NB4 (cell line): ENCODE measurements at places on chromosomes 5 and 9.

GRCh38 chr9:6686396-6686795 is 40.9 kb upstream of the GLDC start:
- DNase-seq: peak; percentile 67

GRCh38 chr9:120807607-120808379 is 14.6 kb upstream of the FBXW2 start:
- DNase-seq: no peak

- DNase-seq: no peak
Observed at GRCh38 chr5:133749331-133749985, 137.1 kb upstream of the FSTL4 start.

GRCh38 chr5:54655266-54655665 is 137.7 kb downstream of the SNX18 start:
- DNase-seq: no peak

DNA sequence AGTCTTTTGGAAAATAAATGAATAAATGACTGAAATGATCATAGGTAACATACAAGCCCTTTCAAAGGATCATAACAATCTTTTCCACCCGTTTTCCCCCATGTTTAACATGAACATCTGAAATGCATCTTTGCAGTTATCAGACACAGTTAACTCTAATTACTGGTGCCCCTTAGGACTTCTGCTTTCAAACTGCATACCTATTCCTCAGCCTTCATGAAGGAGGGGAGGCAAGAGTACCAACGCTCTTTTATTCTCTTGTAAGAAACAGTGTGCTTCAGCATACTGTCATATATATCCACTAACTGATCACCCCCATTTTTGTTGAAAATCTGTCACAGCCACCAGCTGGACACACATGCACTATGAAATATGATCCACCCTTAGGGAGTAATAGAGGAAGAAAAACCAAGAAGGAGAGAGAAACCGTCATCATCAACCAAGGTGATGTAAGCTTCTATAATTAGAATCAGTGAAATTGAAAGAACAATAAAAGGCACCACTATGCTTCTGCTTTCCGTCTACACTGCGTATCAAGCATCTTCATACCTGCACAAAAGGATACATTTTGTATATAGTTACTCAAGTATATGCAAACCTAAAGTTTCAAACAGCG is 98.7 kb downstream of the RAPGEF6 start:
- peak; percentile 72 for DNase-seq

DNA sequence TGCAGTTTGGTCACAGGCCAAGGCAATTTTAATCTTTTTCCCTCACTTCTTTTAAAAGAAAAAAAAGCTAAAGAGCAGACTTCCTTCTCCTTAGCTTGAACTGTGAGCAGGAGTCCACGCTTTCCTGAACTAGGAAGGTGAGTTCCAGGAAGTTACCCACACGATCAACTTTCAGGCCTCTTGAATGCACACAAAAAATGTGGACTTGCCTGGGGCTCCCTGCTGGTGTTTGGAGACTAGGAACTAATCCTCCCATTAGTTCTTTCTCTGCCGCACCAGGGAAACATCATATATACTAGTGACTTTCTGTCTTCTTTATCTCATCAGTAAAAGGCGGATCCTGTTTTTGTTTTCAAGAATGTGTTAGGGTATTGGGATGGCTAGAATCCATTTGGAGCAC is 240.0 kb downstream of the GOLPH3 start:
- DNase-seq: no peak

DNA sequence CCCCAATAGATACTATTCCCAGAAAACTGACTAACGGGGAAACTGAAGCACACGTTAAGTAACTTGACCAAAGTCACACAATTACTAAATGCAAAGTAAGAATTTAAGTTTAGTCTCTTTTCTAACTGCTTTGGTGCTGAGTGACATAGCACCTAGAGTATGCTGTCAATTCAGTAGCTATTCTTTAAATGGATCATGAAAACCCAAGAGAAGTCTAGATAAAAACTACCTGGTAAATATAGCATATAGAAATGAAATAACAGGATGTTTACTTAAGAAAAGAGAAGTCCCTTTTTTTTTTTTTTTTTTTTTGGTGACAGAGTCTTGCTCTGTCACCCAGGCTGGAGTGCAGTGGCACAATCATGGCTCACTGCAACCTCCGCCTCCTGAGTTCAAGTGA is 129.2 kb downstream of the PDE4D start:
- no peak for DNase-seq

- DNase-seq: peak; percentile 33
Observed at GRCh38 chr9:95273369-95274022, 44.0 kb downstream of the FANCC start.

- DNase-seq: no peak
Observed at GRCh38 chr5:78550891-78551290, 97.7 kb downstream of the LHFPL2 start.

DNA sequence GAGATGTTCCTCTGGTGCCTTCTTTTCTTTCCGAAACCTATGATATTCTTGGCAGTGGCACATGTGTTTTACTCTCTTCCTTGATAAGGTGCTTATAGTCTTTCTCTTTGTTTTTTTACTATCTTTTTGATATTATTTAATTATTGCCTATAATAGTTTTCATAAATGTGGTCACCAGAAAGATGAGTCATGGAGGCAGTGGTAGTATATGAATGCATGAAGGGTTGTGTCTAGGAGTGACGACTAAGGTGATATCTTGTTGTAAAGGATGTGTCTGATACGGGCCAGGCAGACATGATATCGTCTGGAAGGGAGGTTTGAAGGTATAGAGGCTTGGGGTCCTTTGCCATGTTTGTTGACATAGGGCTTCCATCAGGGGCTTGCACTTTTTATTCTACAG is 36.8 kb downstream of the SLC44A1 start:
- no peak for DNase-seq

- DNase-seq: no peak
Observed at GRCh38 chr5:144102361-144102760, 68.1 kb downstream of the YIPF5 start.

DNA sequence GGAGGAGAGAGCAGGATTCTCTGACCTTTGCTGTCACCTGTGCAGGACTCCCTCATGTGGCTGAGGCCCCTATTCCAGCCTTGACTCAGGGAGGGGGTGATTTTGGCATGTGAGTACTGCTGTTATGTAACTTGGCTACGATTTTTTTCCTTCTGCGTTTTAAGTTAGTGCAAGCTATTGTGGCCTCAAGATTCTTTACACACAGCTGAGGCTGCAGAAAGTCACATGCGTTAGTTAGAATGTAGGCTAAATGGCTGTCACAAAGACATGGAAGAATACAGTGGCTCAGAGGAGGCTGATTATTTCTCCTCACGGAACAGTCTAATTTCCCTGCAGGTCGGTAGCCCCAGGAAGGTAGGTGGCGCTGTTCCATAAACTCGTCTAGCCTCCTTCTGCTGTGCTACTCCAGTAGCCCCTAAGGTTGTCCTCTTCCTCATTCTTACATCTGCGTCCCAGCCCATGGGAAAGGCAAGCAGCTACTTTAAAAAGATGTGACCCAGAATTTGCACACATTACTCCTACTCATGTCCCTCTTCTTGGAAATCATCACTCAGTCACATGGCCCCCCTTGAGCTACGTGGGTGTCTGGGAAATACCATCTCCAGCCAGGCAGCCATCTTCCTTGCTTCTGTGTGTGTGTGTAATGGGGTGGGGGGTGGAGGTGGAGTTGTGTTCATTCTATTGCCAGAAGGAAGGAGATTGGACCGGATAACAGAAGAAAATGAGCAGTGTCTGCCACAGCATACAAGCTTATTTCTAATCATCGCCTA is 486.6 kb downstream of the CCDC171 start:
- DNase-seq: peak; percentile 85

GRCh38 chr5:13932011-13932410 is 12.5 kb downstream of the DNAH5 start:
- DNase-seq: no peak

- DNase-seq: peak; percentile 67
Observed at GRCh38 chr5:5141625-5142525, 1.7 kb downstream of the ADAMTS16 start.

DNA sequence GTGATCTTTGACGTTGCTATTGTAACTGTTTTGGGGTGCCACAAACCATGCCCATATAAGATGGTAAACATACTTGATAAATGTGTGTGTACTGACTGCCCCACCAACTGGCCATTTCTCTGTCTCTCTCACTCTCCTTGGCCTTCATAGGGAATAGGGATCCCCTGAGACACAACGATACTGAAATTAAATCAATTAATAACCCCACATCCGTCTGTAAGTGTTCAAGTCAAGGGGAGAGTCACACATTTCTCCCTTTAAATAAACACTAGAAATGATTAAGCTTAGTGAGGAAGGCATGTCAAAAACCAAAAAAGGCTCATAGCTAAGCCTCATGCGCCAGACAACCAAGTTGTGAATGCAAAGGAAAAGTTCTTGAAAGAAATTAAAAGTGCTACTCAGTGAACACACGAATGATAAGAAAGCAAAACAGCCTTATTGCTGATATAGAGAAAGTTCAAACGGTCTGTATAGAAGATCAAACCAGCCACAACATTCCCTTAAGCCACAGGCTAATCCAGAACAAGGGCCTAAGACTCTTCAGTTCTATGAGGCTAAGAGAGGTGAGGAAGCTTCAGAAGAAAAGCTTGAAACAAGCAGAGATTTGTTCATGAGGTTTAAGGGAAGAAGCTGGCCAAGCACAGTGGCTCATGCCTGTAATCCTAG is 111.1 kb downstream of the UGCG start:
- no peak for DNase-seq

DNA sequence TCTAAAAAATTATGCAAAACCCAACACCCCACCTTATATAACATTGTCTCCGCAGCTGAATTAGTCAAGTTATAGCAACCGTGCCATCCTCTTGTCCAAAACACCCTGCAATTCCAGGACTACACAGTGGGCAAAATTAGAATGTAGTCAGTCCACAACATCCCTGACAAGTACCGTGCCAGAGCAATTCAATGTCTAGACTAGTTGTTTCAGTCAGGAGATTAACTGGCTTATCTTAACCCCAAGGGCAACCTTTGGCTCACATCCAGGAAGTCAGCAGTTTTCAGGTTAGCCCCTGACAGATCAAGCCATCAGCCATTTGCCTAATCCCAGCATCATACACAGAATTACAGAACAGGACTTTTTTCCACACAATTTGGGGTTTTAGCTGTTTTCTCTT is 240.8 kb upstream of the TMEM161B start:
- DNase-seq: no peak

DNA sequence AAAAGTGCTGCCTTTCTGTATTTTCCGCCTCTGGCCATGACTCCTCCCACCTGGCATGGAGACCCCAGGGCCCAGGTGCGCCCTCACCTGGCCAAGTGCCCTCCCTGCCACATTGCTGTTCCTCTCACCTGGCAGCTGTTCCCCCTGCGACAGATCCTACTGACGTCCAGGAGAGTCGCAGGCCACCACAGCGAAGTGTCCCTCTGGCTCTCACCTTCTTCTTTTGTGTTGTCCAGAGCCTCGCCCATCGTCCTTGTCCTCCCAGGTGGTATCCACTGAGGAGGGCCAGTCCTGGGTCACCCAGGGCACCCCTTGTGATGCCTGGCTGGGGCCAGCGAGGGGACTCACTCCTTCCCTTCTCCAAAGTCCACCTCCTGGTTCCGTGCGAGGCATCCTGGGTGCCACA is 2.6 kb downstream of the NKD2 start:
- DNase-seq: peak; percentile 54

- DNase-seq: peak; percentile 58
Observed at GRCh38 chr9:37104183-37104889, 16.0 kb upstream of the ZCCHC7 start.

- DNase-seq: no peak
Observed at GRCh38 chr9:112312139-112312538, 21.3 kb downstream of the PTBP3 start.

GRCh38 chr5:147779694-147780093 is 2.8 kb downstream of the JAKMIP2 start:
- no peak for DNase-seq

GRCh38 chr9:1875921-1876448 is 139.2 kb upstream of the SMARCA2 start:
- DNase-seq: no peak

- DNase-seq: no peak
Observed at GRCh38 chr5:107437986-107438510, 232.7 kb downstream of the EFNA5 start.

- DNase-seq: no peak
Observed at GRCh38 chr9:9970514-9970913, 642.3 kb downstream of the PTPRD start.

DNA sequence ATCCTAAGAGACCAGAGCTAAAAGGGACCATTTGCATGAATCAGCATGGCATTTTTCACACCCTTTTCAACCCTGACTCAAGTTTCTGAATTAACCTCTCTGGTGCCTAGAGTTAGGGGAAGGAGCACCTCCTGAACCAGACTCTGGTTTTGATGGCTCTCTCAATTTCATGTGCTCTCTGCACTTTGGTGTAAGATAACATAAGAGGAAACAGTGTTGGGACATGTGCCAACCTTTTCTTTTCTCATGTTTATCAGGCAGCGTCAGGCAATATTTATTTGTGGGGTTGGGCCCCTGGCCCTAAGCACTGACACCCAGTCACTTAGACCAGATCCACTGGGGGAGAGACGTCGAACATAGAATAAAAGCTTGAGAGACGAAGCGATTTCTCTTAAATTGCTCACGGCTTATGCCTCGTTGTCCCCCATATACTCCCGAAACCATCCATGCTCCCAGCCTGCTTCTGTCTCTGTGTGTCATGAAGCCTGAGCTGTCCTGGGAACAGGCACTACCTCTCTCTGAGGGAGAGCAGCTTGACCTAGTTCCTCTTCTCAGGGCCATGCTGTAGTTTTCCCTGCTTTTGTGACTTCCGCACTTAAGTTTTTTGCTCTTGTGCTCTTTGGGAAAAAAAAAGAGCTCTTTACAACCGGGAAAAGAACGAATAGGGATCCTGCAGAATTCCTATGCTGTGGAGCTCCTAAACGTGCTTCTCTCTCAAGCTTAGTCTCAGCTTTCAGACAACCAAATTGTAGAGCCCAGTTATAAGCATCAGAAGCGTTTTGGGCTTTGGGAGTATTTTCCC is 195.7 kb downstream of the NR3C1 start:
- no peak for DNase-seq

- DNase-seq: no peak
Observed at GRCh38 chr9:133979273-133979920, 12.7 kb downstream of the VAV2 start.

GRCh38 chr5:5512543-5512942 is 90.1 kb downstream of the ICE1 start:
- DNase-seq: no peak

DNA sequence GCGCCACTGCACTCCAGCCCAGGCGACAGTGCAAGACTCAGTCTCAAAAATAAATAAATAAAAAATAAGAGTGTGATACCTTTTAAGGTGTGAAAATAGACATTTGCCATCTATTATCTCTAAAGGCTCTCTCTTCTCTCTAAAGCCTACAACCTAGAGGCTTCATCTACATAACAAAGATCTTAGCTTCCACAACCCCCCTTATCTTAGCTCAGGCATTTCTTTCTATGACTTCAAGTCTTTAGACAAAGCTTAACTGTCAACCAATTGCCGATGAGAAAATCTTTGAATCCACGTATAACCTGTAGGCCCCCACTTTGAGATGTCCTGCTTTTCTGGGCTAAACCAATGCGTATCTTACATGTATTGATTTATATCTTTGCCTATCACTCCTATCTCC is 64.9 kb upstream of the ADAMTS19 start:
- no peak for DNase-seq

- DNase-seq: no peak
Observed at GRCh38 chr5:74105126-74105780, 479.3 kb downstream of the ARHGEF28 start.

- no peak for DNase-seq
Observed at GRCh38 chr5:3517348-3517747, 78.3 kb upstream of the IRX1 start.
